Activated CD4-positive, alpha-beta T cell treated with anti-CD3 and anti-CD28 coated beads for 1 hour (primary cell): ENCODE measurements at places on chromosomes 11 and 22.

- DNase-seq, result no peak
Observed at GRCh38 chr11:118017631-118018315, 31.6 kb downstream of the IL10RA start.

GRCh38 chr11:126396965-126397364, 41.5 kb downstream of the ST3GAL4 start:
- DNase-seq, result no peak

DNA sequence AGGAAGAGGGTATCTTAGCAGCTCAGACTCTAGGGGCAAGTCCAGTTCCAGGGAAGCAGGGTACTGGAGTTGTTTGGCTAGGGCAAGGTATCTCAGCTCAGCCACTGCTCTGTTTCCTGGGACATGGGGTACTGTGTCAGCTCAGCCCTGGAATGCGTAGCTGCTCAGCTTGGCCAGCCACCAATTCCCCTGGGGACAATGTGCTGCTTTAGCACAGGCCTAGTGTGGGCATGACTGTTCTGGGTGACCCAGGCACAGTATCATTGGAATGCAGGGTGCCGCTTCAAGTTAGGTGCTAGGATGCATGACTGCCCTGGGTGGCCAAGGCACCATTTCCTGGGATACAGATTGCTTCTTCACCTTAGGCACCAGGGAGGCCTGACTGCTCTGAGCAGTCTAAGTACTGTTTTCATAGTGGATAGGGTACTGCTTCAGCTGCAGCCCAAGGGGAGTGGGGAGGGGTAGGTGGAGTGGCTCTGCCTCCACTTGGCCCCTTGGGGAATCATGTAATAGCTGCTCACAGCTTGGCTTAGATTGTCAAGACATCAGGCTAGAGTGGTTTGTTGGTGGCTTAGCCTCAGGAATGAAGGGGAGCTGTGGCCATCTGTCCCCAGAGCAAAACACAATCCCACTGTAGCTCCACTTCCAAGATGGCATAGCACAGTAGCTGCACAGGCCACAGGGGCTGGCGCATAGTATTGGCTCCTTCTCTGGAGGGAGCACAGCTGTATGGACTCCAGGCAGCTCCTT, 36.0 kb downstream of the MADD start:
- no peak for DNase-seq

DNA sequence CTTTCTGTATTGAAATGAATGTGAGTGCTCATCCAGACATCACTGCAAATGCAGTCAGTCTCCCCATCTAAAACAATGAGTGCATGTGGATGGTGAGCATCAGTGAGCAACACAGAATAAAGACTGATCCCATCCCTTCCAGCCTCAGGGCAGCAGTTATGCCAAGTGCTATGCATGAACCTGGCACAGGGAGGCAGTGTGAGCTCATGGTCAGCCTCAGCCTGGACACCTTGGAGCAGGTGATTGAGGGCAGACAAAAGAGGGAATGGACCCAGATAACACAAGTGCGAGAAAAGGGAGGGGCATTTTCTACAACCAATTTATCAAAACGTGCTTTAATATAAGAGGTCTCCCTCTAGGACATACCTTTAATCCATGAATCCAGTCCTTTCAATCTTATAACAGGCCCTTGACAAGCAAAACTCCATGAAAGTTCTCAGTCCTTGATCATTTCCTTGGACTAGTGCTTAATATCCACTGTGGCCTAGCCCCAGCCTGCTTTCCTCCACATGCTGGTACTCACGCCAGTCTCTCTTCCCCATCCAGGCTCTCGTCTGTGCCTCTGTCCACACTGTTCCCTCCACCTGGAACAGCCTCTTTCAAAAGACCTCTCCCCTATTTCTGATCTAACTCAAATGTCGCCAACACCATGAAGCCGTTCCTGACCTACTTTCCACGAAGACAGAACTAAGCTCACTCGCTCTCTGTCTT, 50.5 kb upstream of the LRRC55 start:
- no peak for DNase-seq

DNA sequence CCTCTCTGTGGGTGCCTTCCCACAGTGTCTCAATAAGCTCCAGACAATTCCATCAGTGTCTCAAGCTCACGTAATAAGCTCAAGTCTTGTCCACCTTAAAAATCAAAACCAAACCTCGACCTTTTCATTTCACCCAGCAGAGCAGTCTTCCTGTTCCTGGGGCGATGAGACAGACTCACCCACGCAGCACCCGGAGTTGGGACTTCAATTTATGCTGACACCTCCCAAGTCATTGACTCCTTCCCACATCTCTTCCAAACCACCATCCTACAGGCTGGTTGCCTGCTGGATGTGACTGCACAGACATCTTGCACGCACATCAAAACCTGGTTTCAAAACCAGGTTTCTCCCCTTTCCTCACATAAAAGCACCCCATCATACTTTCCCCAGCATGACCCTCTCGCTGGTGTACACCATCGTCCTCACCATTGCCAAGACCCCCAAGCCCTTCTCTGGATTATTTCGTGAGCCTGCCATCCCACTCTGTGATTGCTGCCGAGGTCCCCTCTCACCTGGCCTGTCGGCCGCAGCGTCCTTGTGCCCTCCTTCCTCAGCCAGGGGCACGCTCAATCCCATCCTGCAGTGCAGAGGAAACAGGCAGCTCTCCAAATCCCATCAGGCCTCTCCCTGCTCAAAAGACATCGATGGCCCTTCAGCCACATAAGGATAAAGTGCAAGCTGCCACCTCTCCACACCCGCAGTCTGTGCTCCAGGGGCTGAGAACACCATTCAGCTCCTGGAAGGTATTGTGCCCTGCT, 45.1 kb upstream of the FBXO3 start:
- no peak for DNase-seq

DNA sequence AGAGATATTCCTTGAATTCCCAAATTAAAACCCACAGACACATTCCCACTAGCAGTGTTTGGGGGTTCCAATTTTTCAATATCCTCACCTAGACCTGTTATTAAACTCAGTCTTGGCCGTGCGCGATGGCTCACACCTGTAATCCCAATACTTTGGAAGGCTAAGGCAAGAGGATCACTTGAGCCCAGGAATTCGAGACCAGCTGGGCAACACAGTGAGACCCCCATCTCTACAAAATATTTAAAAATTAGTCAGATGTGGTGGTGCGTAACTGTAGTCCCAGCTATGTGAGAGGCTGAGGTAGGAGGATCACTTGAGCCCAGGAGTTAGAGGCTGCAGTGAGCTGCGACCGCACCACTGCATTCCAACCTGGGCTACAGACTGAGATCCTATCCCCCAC, 53.3 kb downstream of the RRAS2 start:
- no peak for DNase-seq

DNA sequence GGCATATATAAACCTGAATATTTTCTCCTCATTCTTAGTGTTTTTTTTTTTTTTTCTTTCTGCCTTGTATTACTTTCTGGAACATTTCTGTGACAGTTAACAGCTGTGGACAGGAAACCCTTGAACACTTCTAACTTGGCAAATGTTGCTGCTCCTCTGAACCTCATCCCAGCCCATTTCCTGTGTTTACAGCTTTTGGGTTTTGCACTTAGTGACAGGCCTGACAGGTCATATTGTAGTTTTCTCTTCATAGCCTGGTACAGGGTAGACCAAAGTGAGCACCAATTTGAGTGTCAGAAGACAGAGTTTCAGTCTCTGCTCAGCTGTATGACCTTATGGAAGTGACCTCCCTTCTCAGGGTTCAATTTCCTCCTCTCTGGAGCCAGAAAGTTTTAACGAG, 91.6 kb downstream of the STIM1 start:
- DNase-seq, result peak; percentile 22
